Endothelial cell of umbilical vein (primary cell): ENCODE measurements at places on chromosomes 7 and 10. TPM values are rescaled to one million over a fixed set of nuclear protein-coding genes. Genes with fewer than 3 reads are reported as not detected.

The ADCK2 gene
- polyA plus RNA-seq = 10.3 and 11.2 TPM in 2 replicates

DNA sequence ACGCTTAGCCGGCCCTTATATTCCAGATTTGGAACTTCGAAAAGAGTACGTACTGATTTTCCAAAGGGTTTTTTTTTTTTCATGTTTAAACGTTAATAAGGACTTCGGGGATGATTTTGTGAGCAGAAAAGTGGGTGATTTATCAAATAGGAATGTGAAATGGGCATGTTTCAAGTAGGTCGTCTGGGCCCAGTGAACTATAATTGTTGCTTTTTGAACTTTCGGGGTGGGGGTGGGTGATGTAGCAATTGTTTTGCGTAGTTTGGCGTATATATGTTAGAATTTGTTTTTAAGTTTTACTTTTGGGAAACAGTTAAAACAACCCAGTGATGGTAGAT is 299 bp upstream of the PBLD start:
- DNase-seq = no peak

DNA sequence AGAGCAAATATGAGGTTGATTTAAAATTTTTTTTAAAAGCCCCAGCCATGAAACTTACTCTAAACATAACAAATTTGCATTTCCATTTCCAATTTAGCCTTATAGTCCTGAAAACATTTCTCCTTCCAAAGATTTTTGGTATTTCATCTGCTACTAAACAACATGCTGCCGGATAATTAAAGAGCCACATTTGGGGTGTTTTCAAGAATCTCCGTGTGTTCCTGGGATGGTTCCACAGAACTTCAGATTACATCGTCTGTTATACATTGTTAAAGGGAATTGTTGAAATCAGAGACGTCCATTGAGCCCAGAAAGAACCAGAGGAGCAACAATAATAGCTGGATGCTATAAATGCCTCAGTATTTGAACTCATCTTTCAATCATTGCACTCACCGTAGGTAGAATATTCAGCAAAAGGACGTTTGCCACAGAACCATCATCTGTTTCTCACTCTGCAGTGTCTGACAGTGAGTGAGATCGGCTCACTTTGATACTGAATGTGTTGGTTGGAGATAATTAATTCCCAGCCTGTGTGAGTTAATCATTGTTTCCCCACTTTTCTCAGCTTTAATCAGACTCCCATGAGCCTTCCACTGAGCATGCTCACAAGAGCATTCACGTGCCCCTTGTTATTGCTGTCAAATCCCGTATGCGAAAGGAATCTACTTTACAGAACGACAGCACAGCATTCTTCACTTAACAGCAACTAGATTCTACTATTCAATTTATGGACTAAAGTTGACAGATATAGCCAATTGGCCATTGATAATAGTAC is 128.4 kb upstream of the PALS2 start:
- no peak for DNase-seq

- no peak for DNase-seq
These were observed 2.1 kb downstream of the CNNM2 start for GRCh38 chr10:102919992-102920739.

DNA sequence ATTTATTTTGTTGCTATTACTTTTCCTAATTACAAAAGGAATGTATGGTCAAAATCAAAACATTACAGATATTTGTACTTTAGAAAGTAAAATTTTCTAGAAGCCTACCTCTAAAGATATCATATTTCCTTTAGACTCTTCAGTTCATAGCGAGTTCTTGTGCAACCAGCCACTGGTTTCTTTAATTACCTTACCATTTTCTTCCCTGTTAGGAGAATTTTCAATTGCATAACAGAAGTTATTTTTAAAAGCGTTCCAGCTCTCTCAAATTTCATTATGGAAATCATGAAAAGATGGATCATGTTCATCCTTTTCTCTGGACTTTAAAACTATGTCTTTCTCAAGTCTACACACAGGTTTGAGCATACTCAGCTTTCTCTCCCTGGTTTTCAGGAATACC is 5.0 kb upstream of the TRUB1 start:
- DNase-seq = no peak

- DNase-seq = no peak
These were observed 37.6 kb downstream of the AKR1C4 start for GRCh38 chr10:5234106-5234860.

The ARHGEF35 gene
- not detected in 2 replicates for polyA plus RNA-seq

The USP54 gene
- polyA plus RNA-seq = 6.5 and 9.3 TPM in 2 replicates

GRCh38 chr7:69932034-69932628 is 333.9 kb downstream of the AUTS2 start:
- no peak for DNase-seq

The FAM25C gene
- not detected in 2 replicates for polyA plus RNA-seq

DNA sequence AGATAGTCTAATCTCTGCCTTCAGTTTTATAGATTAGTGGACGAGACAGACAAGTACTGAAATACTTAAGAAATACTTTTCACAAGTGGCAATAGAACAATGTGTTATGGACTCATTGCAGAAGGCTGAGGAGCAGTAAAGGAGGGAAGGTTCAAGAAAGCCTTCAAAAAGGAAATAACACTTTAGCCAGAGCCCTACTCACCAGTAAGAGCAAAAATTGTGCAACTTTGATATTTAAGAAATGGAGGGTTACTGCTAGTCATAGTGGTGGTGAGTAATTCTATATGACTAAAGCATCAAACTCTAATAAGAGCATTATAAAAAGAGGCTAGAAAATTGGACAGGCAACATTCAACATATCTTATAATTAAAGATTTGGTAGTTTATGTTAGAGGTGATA is 28.8 kb downstream of the PTPN12 start:
- no peak for DNase-seq

The MYH16 gene
- polyA plus RNA-seq = 0.01 and 0.03 TPM in 2 replicates

- DNase-seq = no peak
These were observed 87.1 kb downstream of the ITGA8 start for GRCh38 chr10:15632456-15633091.

GRCh38 chr7:68613897-68614296 is 984.4 kb upstream of the AUTS2 start:
- DNase-seq = no peak

The ZP3 gene
- polyA plus RNA-seq = 3.0 and 4.3 TPM in 2 replicates

DNA sequence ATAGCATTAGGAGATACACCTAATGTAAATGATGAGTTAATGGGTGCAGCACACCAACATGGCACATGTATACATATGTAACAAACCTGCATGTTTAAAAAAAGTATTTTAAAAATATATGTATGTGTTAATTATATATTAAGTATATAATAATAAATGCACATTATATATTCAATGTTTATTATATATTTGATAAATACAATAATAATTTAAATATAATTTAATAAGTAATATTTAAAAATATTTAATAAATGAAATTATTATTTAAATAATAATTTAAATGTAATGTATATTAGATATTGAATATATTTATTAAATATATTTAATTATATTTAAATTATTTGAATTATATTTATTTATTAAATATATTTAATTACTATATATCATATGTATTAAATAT is 661.3 kb upstream of the COBL start:
- no peak for DNase-seq

The NANOS1 gene
- polyA plus RNA-seq = 0.29 and 0.30 TPM in 2 replicates

DNA sequence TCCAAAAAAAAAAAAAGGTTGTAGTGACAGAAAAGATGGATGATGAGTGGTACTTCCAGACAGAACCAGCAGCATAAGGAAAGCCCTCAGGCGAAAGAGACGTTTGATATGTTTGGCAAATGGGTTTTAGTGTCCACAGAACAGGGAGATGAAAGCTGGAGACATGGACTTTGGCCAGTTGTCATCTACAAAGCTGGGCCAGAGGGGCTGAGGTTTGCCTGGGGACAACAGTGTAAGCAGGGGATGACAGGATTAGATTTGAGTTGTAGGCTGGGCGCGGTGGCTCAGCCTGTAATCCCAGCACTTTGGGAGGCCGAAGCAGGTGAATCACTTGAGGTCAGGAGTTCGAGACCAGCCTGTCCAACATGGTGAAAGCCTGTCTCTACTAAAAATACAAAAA is 47.8 kb upstream of the ELN start:
- no peak for DNase-seq

- DNase-seq = no peak
These were observed 22.6 kb upstream of the RAB18 start for GRCh38 chr10:27481486-27481885.

DNA sequence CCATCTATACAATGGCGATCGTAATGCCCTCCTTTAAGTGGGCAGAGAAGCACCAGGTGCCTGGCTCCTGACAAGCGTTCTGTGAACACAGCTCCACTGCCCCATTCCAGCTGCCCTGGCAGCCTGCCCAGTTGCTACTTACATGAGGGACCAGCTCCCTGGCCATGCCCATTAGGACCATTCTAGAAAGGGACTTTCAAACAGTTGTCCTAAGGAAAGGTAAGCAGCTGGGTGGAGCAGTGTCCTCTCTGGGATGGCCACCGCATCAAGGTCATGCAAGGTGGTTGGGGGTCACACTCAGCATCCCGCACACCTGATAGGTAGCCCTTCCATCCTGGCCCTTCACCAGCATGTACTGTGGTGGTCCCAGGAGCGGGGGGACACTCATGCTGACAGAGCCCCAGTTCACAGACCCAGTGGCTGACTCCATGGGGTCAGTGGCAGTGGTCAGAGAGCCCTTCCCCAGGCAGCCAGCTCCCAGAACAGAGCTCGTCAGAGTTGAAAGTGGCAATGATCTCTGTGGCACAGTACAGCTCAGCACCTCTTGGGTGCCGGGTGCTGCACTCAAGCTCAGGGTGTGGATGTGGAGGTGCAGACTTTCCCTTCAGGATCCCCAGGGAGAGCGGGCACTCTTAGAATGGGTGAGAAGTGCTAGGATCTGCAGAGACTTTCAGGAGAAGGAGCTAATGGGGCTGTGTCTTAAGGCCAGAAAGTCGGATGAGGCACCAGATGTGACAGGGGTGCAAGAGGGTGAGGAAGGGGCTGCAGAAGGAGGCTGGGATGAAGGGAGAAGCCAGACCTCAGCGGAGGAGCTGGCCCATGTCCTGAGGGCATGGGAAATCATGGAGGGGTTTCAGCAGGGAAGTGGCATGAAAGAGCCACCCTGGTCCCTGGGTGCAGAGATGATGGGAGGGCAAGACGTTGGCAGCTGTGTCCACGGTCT is 10.9 kb downstream of the MMRN2 start:
- DNase-seq = no peak

- no peak for DNase-seq
These were observed 135.6 kb downstream of the LHPP start for GRCh38 chr10:124596962-124597845.

The SLC26A4 gene
- polyA plus RNA-seq = 0.49 and 0.79 TPM in 2 replicates

- no peak for DNase-seq
These were observed 396.8 kb upstream of the LRGUK start for GRCh38 chr7:133730360-133730759.

GRCh38 chr7:34757570-34758110 is 99.6 kb downstream of the NPSR1 start:
- no peak for DNase-seq

GRCh38 chr10:128072941-128073645 is 53.1 kb downstream of the MKI67 start:
- DNase-seq = no peak

DNA sequence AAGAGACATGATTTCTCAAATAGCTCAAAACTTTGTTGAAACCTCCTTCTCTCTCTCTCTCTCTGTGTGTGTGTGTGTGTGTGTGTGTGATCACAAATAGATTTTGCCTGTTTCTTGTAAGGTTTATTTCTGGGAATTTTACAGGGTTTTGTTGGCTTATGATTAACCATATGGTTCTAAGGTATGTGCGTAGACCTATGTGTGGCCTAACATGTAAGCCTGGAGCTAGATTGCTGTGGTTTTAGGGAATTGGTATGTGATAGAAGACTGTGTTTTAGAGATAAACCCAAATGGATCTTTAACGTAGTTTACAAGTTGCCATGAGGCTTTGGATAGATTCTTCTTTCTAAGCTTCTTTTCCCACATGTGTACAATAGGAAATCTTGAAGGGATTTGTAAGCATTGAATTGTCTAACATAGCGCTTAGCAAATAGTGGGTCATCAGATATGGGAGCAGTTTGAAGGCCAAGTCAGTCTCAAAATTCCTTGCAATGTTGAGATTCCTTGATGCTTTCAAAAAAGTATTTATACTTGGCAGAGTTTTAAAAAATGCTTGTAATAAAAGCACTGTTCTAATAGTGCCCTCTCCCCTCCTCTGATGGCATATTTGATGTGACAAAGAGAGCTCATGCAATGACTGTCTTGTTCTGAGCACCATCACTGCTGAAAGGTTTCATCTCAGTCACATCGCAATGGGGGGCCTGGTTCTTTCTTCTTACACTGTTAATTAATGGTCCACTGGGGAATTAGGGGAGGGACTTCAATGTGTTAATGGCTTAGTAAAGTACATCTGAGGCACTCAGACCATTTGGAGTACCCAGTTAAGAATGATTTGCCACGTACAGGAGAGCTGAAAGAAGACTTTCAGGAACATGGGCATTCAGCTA is 118.2 kb downstream of the SNX10 start:
- no peak for DNase-seq

DNA sequence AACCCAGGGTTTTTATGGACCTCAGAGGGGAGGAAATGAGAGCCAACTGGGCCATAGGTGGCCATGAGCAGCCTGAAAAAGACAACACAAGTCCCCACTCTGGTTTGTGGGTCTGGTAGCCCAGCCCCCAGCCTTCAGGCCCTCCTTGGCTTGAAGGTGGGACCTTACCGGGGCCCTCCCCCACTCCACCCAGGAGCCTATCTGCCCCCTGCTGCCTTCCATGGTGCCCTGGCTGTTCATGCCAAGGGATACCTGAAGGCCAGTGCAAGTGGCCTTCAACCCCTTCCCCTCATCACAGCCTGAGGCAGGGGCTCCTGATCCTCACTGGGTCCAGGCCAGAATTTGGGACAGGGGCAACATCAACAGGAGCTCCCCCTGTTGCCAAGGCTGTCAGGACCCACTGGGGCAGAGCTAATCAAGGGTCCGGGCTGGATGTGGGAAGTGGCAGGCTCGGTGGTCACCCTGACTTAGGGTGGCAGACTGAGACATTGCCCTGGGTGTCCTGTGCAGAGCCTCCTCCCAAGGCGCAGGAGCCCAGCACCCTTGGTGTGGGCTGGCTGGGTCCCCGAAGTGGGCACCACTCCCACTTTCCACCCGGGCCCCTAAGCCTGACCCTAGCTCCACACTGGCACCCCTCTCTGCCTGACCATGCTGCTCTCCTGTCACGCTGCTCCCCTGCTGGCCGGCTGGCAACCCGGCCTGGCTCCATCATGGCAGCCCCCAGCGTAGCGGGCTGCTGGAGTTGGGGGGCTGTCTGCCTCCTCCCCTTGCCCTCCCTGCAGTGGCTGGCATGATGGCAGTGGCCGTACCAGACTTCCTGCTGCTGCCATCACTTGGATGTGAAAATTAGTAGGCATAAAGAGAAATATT is 6.4 kb downstream of the WDFY4 start:
- no peak for DNase-seq

The UBE3C gene
- 38.0 and 45.1 TPM in 2 replicates for polyA plus RNA-seq

The HOXA7 gene
- 16.9 and 18.1 TPM in 2 replicates for polyA plus RNA-seq

- no peak for DNase-seq
These were observed 29.1 kb downstream of the GALNT11 start for GRCh38 chr7:152054367-152055230.

GRCh38 chr10:75326306-75326705 is 75.3 kb downstream of the ZNF503 start:
- DNase-seq = no peak

The PPP1R3A gene
- not detected in 2 replicates for polyA plus RNA-seq
